Immature natural killer cell (primary cell): ENCODE measurements at places on chromosomes 16 and 17. TPM values are rescaled to one million over a fixed set of nuclear protein-coding genes. Genes with fewer than 3 reads are reported as not detected.

DNA sequence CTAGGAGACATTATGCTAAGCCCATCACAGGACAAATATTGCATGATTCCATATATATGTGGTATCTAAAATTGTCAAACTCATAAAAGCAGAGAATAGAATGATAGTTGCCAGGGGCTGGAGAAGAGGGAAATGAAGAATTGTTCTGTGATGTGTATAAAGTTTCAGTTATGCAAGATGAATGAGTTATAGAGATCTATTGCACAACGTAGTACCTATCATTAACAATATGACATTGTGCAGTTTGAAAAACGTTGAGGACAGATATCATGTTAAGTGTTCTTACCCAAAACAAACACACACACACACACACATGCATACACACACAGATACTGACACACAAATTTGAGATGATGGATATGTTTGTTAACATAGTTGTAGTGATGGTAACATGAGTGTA, 871.6 kb upstream of the GOT2 start:
- DNase-seq: no peak

- no peak for DNase-seq
Observed at GRCh38 chr17:44867841-44868240, 20.2 kb downstream of the HIGD1B start.

GRCh38 chr17:36870720-36870999, 66.6 kb upstream of the LHX1 start:
- no peak for DNase-seq

DNA sequence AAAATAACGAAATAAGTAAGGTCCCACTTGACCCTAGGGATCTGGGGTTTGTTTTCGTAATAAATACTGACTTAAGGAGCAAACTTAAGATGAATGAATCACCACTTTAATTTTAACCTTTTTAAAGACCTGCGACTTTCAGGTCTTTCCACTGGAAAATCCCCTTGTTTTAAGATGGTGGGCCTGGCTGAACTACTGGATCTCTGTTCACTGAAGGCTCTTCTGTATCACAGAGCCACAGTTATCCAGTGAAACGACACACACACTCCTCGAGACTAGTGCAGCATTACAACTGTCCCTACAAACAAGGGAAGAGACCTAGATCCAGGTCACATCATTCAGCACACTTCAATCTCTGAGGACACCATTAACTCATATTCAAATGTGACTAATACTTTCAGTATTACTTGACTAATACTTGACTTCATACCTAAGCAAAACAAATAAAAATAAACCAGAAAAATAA, 299.0 kb downstream of the CEP112 start:
- DNase-seq: no peak

- DNase-seq: peak; percentile 68
Observed at GRCh38 chr16:89506791-89507191, 1.4 kb upstream of the SPG7 start.

DNA sequence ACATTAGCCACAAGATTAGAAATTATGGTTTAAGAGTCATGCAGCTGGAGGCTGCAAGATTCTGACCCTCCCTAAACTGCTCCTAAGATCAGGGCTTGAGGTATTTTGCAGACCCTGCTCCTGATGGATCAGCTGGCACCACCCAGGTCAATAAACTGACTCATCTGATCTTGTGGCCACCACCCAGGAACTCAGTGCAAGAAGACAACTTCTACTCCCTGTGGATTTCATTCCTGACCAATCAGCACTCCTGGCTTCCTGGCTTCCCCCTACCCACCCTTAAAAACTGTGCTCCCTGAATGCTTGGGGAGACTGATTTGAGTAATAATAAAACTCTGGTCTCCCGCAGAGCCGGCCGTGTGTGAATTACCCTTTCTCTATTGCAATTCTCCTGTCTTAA, 25.0 kb upstream of the MILR1 start:
- no peak for DNase-seq

DNA sequence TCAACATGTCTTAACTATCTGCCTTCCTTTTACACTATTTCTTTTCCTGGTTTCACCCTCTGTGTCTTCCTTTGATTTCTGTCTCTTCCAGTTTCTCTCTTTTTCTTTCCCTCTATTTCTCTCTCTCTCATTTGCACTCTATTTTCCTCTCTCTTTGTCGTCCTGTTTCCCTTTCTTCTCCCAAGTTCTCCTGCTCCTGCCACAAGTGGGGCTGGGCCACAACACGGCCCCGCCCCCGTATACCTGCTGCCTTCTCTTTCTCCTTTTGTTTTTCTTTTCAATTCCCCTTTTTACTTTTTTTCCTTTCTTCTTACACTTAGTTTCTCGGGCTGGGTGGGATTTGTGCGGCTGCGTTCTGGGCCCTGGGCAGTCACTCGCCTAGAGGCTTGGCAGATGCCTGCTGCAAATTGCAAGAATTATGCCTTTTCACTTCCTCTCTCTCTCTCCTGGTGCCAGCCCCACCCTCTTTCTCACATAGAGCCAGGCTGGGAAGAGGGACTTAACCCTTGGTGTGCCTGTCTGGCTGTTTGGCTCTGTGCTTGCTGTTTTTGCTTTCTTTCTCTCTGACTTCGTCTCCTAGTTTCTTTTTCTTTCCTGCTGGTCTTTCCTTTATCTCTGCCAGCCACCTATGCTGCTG, 2139.4 kb downstream of the TP53TG3F start:
- no peak for DNase-seq

DNA sequence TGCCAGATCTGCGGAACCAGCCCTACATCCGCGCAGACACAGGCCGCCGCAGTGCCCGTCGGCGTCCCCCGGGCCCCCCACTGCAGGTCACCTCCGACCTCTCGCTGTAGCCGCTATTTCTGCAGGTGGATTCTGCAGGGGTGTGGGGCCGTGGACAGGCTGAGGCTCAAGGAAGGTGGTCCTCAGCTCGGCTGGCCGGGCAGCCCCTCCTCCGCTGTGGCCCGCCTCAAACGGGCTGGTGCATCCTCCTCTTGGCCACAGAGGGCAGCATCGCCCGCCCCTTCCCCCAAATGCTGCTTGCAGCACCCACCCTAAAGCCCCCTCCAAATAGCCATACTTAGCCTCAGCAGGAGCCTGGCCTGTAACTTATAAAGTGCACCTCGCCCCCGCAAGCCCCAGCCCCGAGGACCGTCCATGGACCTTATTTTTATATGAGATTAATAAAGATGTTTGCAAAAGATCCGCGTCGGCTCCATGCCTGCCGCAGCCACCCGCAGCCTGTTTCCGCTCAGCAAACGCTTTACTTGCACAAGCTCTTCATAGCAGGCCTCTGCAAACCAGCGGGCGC, 14.9 kb downstream of the SPATA32 start:
- DNase-seq: no peak

GRCh38 chr16:3728424-3729160, 11.3 kb upstream of the TRAP1 start:
- no peak for DNase-seq

Gene STH
- polyA plus RNA-seq: not detected

Gene FOXC2
- polyA plus RNA-seq: not detected

Gene LGALS9B
- polyA plus RNA-seq: 22.3 TPM

Gene APOBR
- 0.49 TPM for polyA plus RNA-seq

- DNase-seq: no peak
Observed at GRCh38 chr16:50578137-50578536, 29.9 kb downstream of the NKD1 start.

GRCh38 chr17:20208717-20209116, 199.6 kb downstream of the SPECC1 start:
- no peak for DNase-seq

Gene PERCC1
- not detected for polyA plus RNA-seq

GRCh38 chr16:85195271-85195647, 83.0 kb upstream of the CIBAR2 start:
- DNase-seq: no peak

DNA sequence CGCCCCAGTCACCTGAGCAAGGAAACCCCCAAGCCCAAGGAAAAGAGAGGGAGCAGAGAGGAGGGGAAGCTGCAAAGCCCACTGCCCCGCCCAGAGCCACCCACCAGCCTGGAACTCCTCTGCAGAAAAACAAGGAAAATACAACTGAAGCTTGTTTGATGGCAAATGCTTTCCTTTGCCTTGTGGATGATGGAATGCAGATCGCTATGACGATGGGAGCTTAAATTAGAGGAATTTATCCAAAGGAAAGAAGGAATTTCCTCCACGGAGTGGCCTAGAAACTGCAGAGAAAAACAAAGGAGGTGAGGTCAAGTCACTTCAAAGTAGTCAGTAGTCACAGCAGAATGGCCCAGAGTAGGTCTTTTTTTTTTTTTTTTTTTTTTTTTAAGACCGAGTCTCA, 31.5 kb upstream of the ASGR2 start:
- DNase-seq: no peak

DNA sequence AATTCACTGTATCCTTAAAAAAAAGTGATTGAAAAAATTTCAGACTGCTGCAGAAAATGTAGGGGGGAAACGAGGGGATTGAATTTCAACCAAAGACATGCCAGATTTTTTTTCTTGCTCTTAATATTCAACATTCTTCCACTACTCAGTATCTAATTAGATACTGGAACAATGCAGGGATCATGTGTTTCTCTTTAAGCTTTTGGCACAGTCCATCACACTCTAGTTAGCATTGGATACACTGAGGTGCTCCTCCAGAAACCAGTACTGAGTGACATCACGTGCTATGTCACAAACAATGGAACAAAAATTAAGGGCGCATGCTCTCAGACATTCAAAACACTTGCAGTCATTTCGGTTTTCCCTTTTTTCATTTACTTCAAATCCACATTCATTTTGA, 298.6 kb upstream of the PSMD7 start:
- no peak for DNase-seq

Gene RPS15A
- polyA plus RNA-seq: 767 TPM

- no peak for DNase-seq
Observed at GRCh38 chr16:86771506-86772460, 193.4 kb downstream of the FOXL1 start.

GRCh38 chr17:7215652-7216180, 3.9 kb downstream of the DLG4 start:
- no peak for DNase-seq

Gene BICDL2
- not detected for polyA plus RNA-seq

DNA sequence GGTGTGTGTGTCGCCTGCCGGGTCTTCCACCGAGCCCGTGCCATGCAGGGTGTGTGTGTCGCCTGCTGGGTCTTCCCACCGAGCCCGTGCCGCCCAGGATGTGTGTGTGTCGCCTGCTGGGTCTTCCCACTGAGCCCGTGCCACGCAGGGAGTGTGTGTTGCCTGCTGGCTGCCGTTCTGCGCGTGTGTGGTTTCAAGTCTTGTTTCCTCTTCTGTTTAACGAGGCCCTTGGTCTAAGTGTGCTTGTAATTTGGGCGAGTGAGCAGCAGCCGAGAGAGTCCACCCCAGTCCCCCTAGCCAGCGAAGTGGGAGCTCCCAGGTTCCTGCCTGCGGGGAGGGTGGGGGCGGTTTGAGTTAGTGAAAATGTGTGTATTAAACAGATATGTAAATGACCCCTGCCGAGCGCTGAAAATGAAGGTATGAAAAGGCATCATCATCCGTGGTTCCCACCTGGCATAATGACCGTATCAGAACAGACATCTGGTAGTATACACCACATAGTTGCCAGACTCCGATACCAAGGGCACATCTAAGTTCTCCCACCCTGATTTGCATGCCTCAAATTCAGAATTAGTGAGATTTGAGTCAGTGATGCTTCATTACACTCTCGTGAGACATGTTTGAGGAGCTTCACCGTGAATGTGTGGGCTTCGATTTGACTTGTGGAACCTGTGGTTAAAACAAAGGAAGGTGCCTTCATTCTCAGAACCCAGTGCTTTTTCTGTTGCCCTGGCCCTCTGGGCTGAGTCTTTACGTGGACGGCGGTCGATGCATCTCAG, 114.5 kb upstream of the CHMP6 start:
- peak; percentile 41 for DNase-seq

DNA sequence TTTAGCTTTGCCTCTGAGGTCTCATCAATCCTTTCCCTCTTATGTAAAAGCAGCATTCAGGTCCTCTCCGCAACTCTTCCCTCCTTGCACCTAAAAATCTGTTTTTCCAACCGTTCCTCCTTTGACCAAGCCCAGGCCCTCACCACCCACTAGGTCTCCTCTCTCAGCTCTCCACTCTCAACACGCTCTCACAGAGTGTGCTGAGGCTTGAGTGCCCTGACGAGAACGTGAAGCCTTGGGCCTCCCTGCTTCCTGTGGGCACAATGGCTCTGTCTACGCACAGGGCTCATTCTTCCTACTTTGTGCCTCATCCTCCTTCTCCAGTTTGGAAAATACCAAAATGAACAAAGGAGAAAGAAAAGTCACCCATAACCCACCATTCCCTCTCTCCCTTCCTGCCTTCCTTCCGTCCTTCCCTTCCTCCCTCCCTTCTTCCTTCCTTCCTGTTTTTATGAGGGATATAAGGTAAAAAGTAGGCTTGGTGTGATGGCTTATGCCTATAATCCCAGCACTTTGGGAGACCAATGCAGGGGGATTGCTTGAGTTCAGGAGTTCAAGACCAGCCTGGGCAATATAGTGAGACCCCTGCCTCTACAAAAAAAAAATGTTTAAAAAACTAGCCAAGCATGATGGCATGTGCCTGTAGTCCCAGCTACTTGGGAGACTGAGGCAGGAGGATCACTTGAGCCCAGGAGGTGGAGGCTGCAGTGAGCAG, 31.3 kb upstream of the SLC39A11 start:
- no peak for DNase-seq

- DNase-seq: no peak
Observed at GRCh38 chr16:22635357-22635761, 124.7 kb downstream of the NPIPB5 start.

Gene TRAP1
- 32.1 TPM for polyA plus RNA-seq

DNA sequence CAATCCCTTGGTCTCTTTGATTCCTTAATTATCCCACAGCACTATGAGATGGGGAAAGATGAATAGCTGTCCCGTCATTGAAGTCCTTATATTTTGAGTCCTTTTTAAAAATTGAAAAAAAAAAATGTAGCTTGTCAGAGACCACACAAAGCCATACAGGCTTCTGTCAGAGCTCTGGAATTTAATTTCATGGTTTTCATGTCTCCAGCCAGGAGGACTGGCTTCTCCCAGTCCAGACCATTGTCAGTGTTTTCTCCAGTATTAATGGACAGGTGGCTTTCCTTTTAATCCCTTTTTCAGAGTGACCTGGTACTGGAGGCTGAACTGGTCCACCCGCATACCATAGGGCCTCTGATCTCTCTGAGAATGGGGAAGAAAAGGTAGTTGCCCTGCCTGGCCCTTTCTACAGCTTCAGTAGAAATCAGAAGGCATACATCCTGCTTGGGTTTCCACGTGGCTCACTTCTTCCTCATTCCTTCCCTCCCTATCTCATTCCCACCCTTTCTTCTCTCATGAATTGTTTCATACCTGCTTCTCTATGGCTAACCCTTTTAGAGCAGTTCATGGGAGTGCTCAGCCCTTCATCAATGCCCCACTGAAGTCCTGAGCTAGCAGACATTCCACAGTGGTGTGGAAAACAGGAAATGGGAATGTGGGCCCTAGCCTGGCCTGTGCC, 29.1 kb downstream of the TRIM16 start:
- no peak for DNase-seq

Gene TMEM238L
- polyA plus RNA-seq: not detected

DNA sequence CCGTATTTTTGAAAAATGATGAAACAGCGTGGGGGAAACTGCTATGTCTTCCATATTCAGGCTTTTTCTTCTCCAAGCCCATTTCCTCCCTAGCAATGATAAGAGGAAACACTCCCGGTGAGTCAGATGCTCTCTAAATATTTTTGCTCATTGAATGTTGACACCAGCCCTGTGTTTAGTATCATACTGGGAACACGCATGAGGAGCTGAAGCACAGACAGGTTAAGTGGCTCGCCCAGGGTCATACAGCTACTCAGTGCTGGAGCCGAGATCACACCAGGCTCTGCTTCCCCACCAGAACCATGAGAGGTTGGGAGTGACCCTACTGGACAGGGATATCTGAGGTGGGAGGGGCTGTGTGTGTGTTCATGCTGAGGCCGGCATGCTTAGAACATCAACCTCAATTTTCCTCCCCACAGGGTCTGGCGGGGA, 37.8 kb upstream of the ADGRG1 start:
- no peak for DNase-seq
